ENCODE measurements at places on chromosomes 5 and 9.
A peak's percentile ranks its signal among the peaks of the same experiment; 100 is the strongest.

DNA sequence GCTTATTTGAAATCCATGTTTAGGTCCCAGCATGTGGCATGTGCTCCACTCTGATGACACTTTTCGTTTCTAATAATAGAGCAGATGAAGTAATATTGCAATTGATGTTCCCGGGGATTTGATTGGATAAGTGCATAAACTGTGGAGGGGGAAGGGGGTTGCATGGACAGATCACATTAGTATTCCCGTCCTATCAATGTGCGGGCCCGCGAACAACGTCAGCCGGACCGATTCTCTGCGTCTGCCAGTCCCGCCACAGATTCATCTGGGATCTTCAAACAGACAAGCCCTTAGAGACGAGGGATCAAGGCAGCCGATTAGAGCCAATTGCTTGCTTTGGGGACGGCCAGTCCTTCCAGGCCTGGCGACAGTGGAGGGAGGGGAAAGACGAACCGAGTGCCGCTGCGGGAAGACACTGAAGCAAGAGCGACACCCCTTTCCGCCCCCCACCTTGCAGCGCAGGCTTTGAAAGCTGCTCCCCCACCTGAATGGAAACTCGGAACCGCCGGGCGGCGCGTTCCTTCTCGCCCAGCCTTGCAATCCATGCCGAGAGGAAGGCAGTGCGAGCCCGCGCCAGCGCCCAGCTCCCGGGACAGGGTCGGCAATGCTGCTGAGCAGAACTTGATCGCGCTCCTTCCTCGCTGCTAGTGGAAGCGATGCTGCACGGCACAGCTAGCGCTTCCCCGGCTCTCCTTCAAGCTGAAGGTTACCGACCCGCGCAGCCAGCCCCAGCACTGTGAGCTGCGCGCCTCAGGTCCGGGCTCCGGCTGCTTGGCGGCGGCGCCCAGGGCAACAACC lies at the start of gene RGS7BP:
Gene RGS7BP, plus strand, starts transcription at position 247 of the 798 bp plus-strand sequence. CDS start 610 bp downstream, outside the sequence.
- DNase-seq = no peak

DNA sequence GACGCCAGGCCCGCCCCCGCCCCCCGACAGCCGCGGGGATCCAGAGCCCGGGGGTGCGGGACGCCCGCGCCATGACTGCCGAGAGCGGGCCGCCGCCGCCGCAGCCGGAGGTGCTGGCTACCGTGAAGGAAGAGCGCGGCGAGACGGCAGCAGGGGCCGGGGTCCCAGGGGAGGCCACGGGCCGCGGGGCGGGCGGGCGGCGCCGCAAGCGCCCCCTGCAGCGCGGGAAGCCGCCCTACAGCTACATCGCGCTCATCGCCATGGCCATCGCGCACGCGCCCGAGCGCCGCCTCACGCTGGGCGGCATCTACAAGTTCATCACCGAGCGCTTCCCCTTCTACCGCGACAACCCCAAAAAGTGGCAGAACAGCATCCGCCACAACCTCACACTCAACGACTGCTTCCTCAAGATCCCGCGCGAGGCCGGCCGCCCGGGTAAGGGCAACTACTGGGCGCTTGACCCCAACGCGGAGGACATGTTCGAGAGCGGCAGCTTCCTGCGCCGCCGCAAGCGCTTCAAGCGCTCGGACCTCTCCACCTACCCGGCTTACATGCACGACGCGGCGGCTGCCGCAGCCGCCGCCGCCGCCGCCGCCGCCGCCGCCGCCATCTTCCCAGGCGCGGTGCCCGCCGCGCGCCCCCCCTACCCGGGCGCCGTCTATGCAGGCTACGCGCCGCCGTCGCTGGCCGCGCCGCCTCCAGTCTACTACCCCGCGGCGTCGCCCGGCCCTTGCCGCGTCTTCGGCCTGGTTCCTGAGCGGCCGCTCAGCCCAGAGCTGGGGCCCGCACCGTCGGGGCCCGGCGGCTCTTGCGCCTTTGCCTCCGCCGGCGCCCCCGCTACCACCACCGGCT lies 1.0 kb downstream of the FOXE1 start:
- DNase-seq = peak; percentile 13

GRCh38 chr5:172946146-172946545 lies 13.1 kb upstream of the RPL26L1 start:
- no peak for DNase-seq

DNA sequence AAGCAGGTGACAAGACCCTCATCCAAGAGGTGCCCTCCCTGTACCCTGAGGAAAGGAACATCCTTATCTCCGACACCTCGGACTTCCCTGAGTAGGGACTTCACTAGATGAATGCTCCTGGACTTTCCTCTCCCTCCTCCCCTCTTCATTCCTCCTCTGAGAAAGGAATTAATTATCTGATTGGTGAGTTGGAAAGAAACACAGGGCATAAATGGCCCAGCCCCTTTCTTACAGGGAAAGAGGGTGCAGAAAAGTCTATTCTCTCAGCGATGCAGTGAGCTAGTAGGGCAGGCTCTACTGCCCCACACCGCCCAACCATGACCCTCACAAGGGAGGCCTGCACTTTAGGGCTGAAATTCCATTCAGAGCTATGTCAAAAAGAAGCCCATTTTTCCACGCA lies 87.5 kb downstream of the TTC39B start:
- DNase-seq = no peak

DNA sequence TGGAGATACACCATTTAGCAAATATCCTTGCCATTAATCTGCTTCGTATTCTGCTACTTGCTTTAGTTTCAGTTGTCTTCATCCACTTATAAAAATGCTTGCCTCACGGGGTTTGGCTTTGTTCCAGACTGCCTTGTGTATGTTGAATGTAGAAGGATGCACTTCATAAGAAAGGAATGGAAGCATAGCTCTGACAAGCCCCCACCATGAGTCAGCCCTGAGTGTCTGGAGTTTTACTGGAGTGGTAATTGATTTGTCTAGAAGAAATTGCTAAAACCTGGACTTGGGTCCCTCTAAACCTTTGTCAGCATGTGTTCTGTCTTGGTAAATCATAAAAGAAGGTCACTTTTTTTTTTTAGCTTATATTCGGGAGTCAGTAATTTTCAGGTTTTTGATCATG lies 4.6 kb downstream of the TEX48 start:
- no peak for DNase-seq

DNA sequence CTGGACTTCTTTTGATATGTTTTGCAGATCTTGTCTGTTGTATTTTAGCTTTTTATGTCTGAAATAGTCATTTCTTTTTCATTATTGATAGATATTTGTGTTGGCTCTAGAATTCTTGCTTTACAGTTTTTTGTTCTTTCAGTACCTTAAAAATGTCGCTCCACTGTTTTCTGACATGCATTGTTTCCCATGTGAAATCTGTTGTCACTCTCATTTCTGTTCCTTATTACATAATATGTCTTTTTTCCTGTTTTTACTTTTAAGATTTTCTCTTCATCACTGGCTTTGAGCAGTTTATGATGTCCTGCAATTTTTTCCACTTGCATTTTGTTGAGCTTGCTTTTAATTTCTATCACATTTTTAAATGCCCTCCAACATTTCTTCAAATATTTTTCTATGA lies 270.4 kb upstream of the TARS1 start:
- DNase-seq = no peak

DNA sequence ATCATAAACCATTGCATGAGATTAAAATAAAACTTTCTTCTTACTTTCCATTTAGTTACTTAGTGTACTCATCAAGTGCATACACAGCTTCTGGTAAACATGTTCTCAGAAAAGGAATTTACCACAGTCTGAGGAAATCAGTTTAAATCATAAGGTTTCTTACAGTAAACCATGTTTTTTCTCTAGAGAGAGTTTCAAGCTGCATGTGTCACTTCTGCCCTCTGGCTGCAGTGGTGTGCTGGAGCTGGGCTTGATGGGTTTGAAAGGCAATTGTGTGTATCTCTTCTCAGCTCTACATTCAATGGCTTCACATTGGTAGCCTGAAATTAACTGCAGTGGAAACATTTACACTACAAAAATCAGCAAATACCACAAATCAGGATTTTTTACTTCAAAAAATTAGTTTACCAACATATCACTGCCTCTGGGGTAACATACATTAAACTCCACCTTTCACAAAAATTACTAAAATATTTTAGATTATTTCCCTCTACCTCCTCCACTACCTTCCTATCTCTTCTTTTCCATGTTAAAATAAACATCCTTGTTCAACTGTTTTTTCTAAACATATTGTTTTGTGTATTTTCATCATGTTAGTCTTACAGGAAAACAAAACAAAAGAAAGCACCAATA lies 414.3 kb downstream of the ANXA1 start:
- DNase-seq = no peak

DNA sequence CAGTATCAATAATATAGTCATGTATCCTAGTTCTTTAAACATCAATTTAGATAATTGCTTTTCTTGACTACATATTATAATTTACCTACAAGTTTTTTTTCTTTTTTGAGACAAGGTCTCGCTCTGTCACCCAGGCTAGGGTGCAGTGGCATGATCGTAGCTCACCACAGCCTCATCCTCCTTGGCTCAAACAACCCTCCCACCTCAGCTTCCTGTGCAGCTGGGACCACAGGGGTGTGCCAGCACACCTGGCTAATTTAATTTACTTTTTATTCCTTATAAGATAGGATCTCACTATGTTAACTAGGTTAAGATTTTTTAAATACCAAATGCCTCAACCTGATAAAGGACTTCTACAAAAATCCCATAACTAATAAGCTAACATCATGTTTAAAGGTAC lies 21.1 kb downstream of the UIMC1 start:
- peak; percentile 11 for DNase-seq

GRCh38 chr5:52727576-52727975 lies 60.1 kb upstream of the ITGA1 start:
- no peak for DNase-seq

GRCh38 chr9:85425153-85425611 lies 316.6 kb downstream of the AGTPBP1 start:
- DNase-seq = no peak

- no peak for DNase-seq
Observed at GRCh38 chr5:54944364-54944763, 41.0 kb downstream of the ESM1 start.
